Mammary epithelial cell (primary cell): ENCODE measurements at places on chromosomes 4 and X. TPM values are rescaled to one million over a fixed set of nuclear protein-coding genes. Genes with fewer than 3 reads are reported as not detected.
A peak's percentile ranks its signal among the peaks of the same experiment; 100 is the strongest.

DNA sequence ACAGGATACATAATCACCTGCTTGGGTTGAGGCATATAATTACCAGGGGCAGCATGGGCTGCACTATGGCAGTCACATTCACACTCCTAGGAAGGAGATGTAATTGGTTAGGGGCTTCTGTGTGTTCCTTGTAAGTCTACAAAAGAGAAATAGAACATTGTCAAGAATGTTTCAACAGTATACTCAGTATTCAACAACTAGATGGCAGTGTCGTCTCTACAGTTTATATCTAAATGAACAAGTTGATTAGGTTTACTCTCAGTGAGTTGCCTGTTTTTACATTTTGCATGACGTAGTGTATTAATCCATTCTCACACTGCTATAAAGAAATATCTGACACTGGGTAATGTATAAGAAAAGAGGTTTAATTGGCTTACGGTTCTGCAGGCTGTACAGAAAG lies 50.5 kb upstream of the RAB33B start:
- DNase-seq, result no peak

GRCh38 chr4:88761861-88762523 lies 64.4 kb upstream of the NAP1L5 start:
- DNase-seq, result no peak

GRCh38 chr4:62711575-62711974 lies 1511.4 kb downstream of the ADGRL3 start:
- DNase-seq, result no peak

- DNase-seq, result peak; percentile 49
Observed at GRCh38 chr4:165493359-165493758, 114.6 kb downstream of the CPE start.

GRCh38 chr4:145679991-145680455 lies at the start of gene C4orf51:
C4orf51 (plus strand) TSS chr4:145680146; CDS start chr4:145680204, 58 bp downstream.
- DNase-seq, result peak; percentile 30

DNA sequence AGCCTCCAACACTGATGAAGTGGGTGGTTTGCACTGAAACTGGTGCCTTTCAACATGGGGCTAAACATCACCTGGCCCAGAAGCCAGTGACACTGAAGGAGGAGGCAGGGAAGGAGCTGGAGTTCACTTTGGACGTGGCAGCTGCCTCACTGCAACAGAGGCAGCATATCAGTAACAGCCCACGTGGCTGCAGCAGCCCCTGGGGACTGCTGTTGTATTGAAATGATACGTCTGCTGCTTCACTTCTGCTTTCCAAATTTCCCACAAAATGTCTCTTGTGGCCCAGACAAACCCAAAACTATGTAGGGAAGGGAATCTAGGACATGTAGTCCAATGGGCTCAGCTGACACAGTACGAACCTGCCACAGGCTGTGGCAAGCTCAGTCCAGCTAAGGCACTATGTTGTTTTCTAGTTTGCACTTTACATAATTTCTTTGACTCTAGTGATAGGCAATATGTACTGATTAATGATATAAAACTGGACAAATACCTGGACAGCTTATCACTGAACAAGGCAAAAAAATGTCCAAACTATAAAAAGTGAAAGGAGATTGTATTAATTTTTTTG lies 84.7 kb upstream of the RAPGEF2 start:
- DNase-seq, result no peak

GRCh38 chrX:40542208-40542607 lies 38.6 kb upstream of the ATP6AP2 start:
- no peak for DNase-seq

- DNase-seq, result no peak
Observed at GRCh38 chrX:136762820-136763452, 17.8 kb downstream of the ARHGEF6 start.

DNA sequence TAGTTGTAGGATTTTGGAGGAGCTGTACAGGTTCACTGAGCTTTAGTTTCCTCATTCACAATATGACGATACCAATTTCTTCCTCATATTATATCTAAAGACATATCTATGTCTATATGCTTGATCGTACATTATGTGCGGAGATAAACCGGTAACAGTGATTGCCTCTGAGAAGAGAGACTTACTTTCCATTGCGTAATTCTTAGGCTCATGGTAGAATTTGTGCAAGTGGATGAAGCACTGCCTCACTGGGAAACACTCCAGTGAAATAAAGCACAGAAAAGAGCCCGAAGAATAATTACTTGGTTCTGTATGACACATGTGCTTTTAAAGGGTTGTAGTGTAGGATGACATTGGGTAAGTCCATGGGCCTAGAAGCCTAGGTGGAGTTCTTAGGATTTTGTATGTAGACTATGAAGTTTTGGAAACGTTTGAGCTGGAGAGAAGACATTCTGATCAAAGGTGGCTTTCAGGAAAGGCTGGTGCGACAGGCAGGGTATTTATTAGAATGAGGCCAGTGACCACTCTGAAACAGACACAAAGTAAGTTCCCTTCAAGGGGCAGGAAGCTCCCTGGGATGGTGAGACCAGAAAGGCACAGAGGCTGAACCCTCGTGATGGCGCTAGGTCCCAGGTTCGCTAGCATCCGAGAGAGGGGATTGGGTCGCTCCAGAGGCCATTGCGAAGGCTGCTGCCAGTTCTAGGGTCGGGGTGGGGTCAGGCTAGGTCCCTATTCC lies 649 bp upstream of the VBP1 start:
- no peak for DNase-seq

- no peak for DNase-seq
Observed at GRCh38 chrX:40571600-40571999, 9.2 kb upstream of the ATP6AP2 start.

GRCh38 chrX:136115904-136116297 lies 31.4 kb upstream of the FHL1 start:
- no peak for DNase-seq

DNA sequence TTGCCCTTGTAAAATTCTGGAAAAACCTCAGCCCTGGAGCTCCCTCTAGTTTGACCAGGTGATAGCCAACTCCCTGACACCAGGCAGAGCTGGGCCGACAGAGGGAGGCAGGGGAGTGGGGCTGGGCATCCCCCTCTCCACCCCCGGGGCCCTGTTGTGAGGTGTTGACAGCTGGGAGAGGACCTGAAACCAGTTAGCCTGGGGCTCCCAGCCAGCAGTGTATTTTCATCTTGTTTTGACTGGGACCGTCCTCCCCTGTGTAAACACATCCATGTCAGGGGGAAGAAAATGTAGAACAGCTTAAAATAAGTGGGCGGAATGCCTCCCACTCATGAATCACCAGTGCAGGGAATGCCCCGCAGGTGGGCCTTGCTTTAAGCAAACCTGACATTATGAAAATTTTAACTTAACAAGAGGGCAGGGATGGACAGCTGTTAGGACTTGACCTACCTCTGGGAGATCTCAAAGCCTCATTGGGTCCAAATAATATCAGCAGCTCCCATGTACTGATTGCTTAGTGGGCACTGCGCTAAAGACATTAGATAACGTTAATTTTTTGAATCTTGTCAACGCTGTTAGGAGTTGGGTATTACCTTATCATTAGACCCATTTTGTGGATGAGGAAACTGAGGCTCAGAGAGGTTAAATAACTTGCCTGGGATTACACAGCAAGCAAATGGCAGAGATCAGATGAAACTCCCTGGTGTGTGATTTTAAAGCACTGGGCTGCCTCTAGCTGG lies 45.9 kb downstream of the TSC22D3 start:
- peak; percentile 9 for DNase-seq

- DNase-seq, result no peak
Observed at GRCh38 chrX:2370456-2370855, 130.3 kb downstream of the DHRSX start.

GRCh38 chr4:129093191-129093920 lies at the start of gene SCLT1:
SCLT1 (minus strand) TSS chr4:129093539; CDS start chr4:129093103, 436 bp downstream.
- DNase-seq, result peak; percentile 98

DNA sequence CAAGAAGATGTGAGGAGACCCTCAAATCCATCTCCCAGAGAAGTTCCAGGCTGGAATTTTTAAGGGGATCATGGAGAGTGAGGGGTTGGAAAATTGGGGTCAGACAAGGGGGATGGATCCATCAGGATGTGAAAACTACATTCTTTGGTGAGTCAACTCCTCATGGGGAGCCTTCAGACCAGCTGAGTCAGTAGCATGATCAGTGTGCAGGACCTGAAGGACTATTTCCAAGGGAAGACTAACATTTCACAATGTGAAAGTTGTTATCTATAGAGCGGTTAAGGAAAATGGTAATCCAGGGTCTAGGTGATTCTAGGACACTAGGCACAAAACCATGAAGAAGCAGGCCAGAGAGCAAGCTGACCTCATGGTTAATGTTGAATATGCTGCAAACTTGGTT lies 38.6 kb upstream of the CEP135 start:
- peak; percentile 20 for DNase-seq

GRCh38 chr4:15291122-15291521 lies 136.7 kb upstream of the C1QTNF7 start:
- DNase-seq, result peak; percentile 5

DNA sequence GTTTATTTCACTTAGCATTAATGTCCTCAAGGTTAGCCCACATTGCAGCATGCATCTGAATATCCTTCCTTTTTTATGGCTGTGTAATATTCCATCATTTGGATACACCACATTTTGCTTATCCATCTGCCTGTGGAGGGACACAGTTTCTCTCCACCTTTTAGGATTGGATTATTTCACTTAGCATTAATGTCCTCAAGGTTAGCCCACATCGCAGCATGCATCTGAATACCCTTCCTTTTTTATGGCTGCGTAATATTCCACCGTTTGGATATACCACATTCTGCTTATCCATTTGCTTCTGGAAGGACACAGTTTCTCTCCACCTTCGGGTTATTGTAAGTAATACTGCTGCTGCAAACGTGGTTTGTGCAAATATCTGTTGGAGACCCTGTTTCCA lies 110.0 kb downstream of the DHRSX start:
- no peak for DNase-seq

DNA sequence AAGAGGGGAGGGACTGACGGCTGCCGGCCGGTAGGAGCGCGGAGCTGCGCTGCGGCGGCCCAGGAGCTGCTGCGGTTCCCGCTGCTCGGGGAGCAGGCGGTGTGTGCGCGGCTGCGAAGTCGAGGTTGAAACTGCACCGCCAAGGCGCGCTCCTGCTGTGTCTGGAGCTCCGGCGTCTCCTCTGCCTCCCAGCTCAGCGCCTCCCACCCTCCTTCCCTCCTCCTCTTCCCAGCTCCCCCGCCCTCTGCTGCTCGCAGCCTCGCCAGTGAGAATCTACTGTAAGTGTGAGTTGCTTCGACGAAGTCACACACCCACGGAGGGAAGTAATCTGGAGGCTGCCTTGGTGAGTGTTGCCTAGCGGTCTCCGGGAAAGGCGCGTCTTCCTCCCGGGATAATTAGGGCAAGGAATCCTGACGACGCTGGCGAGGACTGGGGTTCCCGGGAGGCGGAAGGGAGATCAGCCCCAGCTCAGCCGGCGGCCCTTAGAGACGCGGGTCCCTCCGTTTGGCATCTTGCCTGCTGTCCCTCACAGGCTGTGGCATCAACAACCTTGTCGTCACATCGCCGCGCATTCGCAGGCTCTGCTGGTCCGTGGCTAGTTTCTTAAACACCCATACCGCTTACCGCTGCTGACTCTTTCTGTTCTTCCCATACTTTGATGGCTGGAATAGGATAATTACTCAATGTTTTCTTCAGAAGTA lies at the start of gene EPHA5:
Gene EPHA5 (minus strand): TSS at position 159 of the 701 bp plus-strand sequence. CDS start 747 bp downstream, outside the sequence.
- peak; percentile 40 for DNase-seq

DNA sequence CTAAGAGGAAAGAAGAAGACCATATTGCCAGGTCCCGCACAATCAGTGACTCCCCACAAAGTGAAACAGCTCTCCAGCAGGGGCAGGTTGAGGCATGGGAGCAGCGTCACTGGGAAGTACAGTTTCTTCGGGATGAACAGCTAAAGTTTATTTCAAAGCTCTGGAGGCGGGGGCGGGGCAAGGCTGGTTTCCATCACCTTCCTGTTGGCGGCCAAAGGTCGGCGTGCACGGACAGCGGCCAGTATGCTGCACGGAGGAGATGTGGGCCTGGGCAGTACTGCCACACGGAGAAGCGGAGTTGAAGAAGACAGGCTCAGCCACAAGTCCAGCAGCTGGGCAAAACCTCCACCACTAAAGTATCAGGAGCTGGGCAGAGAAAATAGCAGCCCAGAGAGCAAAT lies 951 bp upstream of the ZNF518B start:
- no peak for DNase-seq

DNA sequence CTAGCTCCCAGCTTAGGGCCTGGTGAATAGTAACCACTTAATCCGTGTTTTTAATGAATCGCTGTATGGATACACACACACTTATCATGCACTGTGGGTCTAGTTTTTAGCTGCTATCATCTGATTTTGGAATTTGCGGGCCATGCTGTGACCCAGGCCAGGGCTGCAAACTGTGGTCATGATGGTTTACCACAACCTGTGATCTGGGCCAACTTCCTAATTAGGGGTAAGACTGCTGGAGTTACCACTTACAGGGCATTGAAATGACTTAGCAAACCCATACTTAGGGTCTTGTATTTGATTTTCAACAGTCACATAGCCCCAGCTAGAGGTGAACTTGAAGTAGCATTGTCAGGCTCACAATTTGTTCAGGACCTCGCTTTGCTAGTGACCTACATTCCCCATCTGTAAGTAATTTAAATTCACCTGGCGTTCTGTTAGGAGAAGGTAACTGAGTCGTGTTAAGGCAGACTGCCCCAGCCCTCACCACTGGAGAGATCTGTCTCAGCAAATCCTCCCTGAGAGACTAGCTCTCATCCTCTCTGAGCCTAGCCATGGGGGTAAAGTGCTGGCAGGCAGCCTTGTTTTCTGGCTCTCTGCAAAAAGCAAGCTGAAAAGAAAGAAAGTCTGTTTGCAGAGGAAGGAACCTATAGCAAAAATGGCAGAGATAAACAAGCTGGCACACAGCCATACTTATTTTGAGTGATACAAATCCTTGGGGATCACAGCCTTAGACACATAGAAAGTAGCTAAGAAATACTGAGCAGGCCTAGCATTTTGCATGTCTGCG lies 33.8 kb upstream of the EGFL6 start:
- DNase-seq, result no peak

DNA sequence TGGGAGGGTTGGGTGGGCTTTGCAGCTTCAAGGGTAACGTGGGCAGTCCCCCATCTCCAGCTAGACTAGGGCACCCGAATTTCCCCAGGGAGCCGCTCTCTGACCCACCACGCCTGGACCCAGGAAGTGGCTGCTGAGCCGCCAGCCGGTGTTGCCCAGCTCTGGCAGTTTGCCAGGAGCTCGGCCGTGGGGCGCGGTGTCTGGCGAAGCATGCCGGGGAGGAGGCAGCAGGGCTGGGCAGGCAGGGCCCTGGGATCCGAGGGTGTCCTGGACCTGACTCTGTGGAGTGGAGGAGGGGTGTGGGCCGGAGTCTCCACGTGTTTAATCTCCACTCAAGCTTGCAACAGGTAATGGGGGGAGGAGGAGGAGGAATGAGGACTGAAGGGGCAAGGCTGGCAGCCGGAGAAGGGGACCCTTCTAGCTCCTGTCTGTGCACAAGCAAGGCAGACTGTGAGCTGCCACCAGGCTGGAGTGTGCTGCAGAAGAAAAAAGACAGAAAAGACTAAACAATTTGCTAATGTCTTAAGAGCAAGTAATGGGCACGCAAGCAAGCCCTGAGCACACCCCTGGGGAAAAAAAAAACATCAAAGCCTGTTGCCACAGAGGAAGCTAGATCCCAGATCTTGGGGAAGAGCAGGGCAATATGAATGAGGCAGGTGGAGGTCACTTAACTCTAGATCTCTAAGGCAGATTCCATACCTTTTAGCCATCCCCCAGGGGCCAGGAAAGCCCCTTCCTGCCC lies 2.4 kb downstream of the LONRF3 start:
- DNase-seq, result no peak

MTHFD2L gene
- polyA plus RNA-seq, result 11.5 TPM

CSN1S1 gene
- polyA plus RNA-seq, result not detected

MAGEA10 gene
- polyA plus RNA-seq, result not detected

DUX4 gene
- polyA plus RNA-seq, result not detected

ARHGEF6 gene
- polyA plus RNA-seq, result 0.10 TPM

PLCXD1 gene
- polyA plus RNA-seq, result 6.6 TPM

SSX3 gene
- not detected for polyA plus RNA-seq

SPATA4 gene
- polyA plus RNA-seq, result 0.06 TPM

FRMD7 gene
- polyA plus RNA-seq, result not detected

CDX4 gene
- polyA plus RNA-seq, result not detected

SERTM2 gene
- polyA plus RNA-seq, result not detected
